ENCODE measurements at places on chromosomes 3 and 15.

GRCh38 chr3:150068440-150069153, 97.9 kb upstream of the PFN2 start:
- DNase-seq, result no peak

GRCh38 chr3:39080026-39080425, 27.4 kb downstream of the GORASP1 start:
- no peak for DNase-seq

GRCh38 chr3:126858401-126858800, 124.5 kb upstream of the PLXNA1 start:
- DNase-seq, result no peak

DNA sequence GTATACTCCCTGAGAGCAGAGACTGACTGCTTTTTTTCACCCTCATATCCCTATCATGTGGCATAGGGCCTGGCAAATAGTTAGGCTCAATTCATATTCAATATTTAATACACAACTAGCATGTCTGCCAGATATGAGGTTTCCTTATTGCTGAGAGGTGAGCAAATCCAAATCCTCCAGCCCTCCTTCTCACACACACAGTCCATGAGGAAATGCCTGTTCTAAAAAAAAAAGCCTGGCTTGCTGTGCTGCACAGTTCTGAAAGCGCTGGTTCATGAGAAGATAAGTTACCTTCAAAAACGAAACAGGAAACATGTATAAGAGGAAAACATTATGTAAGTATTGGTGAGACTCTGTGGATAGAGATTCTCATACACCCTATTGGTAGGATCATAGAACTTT, 15.5 kb upstream of the ACAP2 start:
- DNase-seq, result no peak

DNA sequence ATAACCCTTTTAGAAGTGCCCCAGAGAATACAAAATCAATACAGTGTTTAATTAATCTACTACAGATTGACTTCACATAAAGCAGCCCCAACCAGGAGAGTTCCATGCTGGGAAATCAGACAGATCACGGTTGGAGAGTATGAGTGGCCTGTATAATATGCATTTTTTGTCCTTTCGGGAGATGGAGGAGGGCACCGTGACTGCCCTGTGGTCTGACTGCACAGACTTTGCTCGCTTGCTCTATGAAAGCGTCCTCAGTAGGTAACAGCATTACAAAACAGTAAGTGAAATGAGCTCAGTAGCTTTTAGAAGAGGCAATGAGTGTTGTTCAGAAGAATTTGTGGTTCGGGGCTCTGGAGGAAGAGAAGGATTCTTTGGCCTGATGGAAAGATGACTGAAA, 34.2 kb upstream of the SKIL start:
- DNase-seq, result no peak

DNA sequence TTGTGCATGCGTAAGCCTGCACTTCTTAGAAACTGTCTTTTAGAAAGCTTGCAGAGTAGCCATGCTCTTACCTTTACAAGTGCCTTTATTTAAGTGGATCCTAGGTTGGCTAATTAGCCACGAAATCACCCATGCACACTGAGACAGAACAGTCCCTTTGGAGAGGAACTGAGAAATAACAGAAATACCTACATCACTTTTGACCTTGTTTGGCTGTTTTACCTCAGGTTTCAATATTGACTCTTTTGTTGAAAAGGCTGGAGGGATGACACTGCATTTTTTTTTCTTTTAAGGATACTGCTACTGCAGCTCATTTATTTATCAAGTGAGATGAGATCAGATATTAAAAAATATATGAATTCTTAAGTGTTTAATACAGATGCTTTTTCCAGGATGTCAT, 155.6 kb upstream of the GOLIM4 start:
- DNase-seq, result no peak

DNA sequence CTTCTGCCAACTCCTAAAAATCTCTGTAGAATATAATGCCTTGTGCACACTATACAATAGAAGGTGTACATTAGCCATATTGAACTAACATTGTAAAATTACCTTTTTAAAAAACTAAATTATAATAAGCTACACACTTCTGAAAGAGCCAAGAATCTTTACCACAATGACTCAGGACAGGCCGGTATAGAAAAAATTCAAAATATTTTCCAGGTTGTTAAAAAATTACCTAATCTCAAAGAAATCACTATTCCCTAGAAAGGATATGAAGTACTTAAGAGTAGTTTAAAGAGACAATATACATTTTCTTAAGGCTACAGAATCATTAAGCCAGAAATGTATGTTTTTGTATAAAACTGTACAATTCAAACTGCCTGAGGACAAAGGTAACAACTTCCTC, 48.5 kb downstream of the TJP1 start:
- DNase-seq, result no peak

DNA sequence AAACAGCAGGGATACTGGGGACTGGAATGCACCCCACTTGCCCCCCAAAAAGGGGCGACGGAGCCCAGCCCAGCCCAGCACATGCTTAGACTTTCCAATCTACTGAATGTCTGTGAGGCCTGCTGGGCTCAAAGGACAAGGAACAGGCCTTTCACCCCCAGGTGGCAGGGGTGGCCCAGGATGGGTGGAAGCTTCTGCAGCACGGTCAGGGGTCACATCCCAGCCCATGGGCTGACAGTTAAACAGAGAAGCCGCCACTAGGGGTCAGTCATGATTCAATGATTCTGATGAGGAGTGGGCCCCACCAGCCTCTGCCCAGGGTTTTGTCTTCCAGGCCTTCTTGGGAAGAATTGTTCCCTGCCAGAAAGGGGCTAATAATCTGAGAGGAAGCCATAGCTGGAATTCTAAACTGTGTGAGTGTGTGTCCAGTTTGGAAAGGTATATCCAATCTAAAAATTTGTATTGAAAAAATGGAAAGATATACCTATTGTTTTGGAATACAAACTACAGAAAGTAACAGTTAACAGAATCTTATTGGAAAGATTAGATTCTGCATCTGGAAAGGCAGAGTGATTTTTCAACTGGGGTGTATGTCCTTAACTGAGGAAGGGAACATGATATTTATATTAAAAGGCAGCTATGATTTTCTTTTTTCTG, 2.2 kb downstream of the CHRNB4 start:
- no peak for DNase-seq

GRCh38 chr15:81308260-81308659, 15.7 kb downstream of the STARD5 start:
- DNase-seq, result no peak

DNA sequence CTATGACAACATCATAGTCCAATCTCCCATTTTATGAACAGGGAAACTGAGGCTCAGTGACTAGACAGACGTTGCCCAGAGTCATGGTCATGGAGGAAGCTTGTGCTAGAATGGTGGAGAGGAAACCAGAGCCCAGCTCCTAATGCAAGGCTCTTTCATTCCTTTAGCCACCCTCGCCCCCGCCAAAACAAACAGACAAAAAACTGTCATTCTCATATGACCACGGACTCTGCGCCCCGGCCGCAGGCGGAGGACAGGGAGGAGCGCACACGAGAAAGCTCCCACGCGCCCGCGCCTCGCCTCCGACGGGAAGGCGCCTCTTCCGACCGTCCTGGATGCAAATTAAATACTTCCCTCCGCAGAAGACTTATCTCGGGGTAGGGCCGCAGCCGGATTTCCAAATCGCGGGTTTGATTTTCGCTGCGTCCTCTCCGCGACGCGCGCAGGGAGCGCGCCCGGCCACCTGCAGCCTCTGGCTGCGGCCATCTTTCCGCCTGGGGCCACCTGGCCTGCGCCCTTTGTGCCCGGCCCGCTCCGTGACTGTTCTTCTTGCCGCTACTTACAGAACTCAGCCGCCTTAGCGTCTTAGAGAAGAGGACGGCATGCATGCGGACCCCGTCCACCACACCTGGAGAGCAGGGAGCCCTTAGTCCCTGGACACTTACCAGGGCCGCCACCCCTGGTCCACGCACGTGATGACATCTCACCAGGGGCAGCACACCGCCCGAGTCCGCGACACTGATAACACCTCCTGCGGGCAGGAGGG, 670 bp upstream of the ATP13A3 start:
- DNase-seq, result no peak

DNA sequence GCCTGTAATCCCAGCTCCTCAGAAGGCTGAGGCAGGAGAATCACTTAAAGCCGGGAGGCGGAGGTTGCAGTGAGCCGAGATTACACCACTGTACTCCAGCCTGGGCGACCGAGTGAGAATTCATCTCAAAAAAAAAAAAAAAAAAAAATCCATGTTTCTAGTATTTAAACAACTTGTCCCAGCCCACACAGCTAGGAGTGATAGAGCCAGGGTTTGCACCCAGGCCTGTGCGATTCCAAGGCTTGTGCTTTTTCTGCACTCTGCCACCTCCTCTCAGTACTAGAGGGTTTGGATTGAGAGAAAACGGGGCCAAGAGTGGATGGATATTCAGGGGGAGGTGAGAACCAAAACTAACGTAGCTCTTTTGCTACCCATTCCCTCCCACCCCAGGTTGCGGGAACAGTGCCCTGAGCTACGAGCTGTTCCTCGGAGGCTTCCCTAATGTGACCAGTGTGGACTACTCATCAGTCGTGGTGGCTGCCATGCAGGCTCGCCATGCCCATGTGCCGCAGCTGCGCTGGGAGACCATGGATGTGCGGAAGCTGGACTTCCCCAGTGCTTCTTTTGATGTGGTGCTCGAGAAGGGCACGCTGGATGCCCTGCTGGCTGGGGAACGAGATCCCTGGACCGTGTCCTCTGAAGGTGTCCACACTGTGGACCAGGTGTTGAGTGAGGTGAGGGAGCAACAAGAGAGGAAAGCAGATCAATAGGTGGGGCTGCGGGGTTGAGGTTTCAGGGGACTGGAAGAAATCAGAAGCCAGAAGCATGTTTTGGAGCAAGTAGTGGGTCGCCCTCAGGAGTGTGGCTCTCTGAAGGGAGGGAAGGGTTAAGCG, 4.1 kb downstream of the CAMK2N2 start:
- DNase-seq, result no peak

GRCh38 chr3:42680806-42681205, 4.5 kb upstream of the KLHL40 start:
- DNase-seq, result no peak

DNA sequence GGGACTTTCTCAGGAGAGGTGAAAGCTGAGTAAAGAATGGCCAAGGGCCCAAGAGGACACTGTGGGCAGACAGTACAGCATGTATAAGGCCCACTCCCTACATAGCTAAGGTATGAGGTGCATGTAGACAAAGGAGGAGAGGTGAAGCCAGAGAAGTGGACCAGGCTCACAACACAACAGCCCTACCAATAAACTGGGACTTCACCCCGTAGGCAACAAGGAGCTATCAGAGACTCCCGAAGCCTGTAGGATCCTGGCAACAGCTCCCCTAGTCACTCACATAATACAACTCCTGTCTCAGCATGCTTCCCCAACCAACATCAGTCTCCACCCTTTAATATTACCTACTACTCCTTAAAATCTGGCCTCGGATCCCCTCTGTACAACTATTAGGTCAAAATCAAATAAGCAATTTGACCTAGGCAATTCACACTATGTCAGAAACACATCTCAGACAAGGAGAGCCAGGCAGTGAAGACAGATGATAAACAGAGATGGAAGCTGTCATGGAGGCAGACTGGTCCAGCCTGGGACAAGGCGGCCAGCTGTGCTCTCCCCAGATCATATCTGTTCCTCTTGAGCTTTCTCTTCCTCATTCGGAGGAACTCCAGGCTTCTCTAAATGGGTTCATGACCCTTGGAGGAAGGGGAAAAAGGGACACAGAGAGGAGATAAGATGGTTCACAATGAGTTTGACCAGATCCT, 1.4 kb downstream of the XXYLT1 start:
- no peak for DNase-seq

GRCh38 chr3:187762792-187763191, 17.5 kb upstream of the BCL6 start:
- no peak for DNase-seq

DNA sequence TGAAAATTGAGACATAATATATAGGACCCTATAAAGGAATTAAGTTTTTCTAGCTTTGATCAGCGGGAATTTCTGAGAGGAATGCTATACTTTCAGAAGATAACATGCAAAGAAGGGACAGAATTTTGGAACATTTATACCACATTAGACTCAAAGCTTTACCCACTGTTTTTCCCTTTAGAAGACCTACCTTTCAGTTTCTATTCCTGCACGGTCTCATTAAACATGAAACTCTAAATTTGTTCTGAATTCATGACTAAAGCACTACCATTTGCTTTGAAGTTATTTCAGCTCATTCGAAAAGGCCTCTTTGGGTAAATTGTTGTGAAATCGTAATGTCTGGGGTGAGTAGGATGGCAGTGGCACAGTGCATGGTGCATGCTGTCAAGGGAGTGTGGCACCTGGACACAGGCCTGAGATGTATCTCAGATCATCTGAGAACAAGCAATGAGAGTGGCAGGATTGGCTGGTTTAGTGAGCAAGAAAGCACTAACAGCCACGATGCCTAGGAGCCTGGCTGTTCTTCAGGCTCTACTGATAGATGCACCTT, 42.5 kb downstream of the CHCHD4 start:
- DNase-seq, result no peak

GRCh38 chr3:94121161-94121560, 58.3 kb downstream of the NSUN3 start:
- no peak for DNase-seq

GRCh38 chr15:44010089-44010488, 183.3 kb downstream of the WDR76 start:
- DNase-seq, result no peak

DNA sequence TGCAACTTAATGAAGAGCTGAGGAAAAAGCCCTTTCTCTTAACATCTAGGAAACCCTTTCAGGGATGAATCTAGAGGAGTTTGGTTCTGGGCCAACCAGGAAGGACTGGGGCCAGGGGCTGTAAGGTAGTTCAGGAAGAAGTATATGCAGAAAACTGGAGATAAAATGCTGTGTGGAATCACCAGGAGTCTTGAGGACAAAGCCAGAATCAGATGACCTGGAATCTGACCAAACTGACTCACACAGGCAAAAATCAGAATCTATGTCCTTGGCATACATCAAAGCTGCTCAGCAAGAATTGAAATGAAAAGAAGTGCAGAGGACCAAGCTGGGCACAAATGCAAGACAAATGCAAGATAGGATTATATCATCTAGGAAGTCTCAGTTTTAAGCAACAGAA, 59.4 kb upstream of the ATP2C1 start:
- no peak for DNase-seq

DNA sequence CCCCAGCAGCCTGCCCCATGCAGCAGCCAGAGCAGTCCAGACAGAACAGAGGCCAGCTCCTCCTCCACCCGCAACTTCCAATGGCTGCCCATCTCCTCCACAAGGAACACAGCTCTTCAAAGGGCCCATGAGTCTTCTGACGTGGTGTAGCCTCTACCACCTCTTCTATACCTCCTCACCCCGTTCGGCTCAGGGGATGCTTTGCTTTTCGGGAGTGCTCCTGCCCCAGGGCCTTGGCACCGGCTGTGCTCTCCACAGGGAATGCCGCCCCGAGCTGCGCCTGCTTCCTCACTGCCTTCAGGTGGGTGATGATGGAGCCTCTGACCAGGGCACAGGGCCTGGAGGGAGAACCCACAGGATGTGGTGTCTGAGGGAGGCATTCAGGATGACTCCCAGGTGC, 14.6 kb downstream of the DNAJB8 start:
- no peak for DNase-seq

DNA sequence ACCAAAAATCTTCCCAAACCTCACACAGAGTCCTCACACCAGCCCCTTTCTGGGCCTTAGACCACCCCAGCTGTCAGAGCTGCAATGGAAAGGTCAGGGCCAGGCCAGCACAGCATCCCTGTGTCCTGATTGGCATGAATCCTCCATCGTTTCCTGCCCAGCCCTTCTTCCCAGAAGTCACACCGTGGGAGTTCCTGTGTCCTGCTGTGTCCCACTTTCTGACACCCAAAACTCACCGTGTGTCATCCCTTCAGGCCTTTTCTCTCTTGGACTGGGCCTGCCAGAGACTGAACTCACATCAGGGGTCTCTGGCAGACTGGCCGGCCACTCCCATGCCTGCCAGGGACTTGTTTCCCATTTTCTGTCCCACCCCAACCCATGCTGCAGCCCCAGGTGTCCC, 32.5 kb upstream of the CHRNB4 start:
- no peak for DNase-seq
